GM23338 (cell line): ENCODE measurements at places on chromosomes 16 and 17. TPM values are rescaled to one million over a fixed set of nuclear protein-coding genes. Genes with fewer than 3 reads are reported as not detected.

RDM1 gene
- total RNA-seq = 3.9 and 5.2 TPM in 2 replicates

- H3K4me3 ChIP-seq = peak overlapping the region; percentile 85
- H3K27ac ChIP-seq = no peak overlapping the region
- no peaks in the 10 kb centered on the region for H3K36me3 ChIP-seq
- peak; percentile 40 for DNase-seq
- H3K27me3 ChIP-seq = peaks cover 73% of the 10 kb centered on the region
Observed at GRCh38 chr17:76142039-76142584, 1.1 kb upstream of the FOXJ1 start.

DNA sequence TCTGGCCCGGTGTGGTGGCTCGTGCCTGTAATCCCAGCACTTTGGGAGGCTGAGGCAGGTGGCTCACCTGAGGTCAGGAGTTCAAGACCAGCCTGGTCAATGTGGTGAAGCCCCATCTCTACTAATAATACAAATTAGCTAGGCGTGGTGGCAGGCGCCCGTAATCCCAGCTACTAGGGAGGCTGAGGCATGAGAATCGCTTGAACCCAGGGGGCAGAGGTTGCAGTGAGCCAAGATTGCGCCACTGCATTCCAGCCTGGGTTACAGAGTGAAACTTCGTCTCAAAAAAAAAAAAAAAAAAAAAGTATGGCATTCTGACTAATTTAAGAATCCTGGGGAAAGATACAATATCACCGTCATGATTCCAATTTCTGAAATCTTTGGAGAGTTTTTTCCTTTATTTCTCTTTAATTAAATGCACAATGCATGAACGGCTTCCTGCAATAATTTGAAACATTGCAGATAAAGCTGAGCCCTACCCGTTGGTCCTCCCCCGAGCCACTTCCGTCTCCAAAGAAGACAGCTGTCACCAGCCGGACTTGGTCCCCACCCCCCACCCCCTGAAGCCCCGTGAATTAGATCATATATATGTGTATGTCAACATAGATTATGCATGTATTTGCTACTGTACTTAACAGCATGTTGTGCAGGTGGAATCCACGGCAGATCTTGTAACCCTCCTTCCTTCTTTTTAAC, 142.6 kb upstream of the PLCG2 start:
- no peak overlapping the region for H3K4me3 ChIP-seq
- H3K36me3 ChIP-seq = no peaks in the 10 kb centered on the region
- H3K27me3 ChIP-seq = no peaks in the 10 kb centered on the region
- peaks cover 29% of the 10 kb centered on the region for H3K4me1 ChIP-seq

GCGR gene
- total RNA-seq = 0.17 and 0.31 TPM in 2 replicates

DNA sequence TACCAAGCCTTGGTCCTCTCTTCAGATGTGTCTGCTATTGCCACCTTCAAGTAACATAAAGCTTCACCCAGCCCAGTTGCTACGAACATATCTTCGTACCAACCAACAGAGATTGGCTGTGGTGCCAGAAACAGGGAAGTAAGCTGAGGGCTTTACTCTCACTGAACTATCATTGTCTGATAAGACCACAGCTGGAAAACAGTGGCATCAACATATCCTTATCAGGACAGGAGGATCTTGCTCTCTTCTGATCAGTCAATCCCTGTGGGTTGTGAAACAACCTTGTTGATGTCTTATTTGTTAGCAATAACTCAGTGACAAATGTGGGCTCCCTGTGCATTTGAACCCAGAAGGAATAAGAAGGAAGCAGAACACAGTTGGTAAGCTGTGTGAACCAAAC, 446.3 kb upstream of the MAF start:
- no peaks in the 10 kb centered on the region for H3K4me1 ChIP-seq
- no peaks in the 10 kb centered on the region for H3K27me3 ChIP-seq
- no peaks in the 10 kb centered on the region for H3K36me3 ChIP-seq
- H3K27ac ChIP-seq = no peak overlapping the region
- no peak for DNase-seq
- no peak overlapping the region for H3K4me3 ChIP-seq
